ENCODE measurements at places on chromosomes 5 and 9. TPM values are rescaled to one million over a fixed set of nuclear protein-coding genes. Genes with fewer than 3 reads are reported as not detected.

GRCh38 chr5:947626-948471, 55.2 kb downstream of the TRIP13 start:
- DNase-seq: no peak

PCDHA7 gene
- total RNA-seq: 2.7 TPM

- no peak for DNase-seq
Measured at GRCh38 chr9:15079989-15080388, 169.8 kb upstream of the FREM1 start.

- DNase-seq: no peak
Measured at GRCh38 chr5:17441351-17441750, 56.7 kb upstream of the TAF11L2 start.

GRCh38 chr5:68277431-68277830, 61.9 kb downstream of the PIK3R1 start:
- DNase-seq: no peak

DNA sequence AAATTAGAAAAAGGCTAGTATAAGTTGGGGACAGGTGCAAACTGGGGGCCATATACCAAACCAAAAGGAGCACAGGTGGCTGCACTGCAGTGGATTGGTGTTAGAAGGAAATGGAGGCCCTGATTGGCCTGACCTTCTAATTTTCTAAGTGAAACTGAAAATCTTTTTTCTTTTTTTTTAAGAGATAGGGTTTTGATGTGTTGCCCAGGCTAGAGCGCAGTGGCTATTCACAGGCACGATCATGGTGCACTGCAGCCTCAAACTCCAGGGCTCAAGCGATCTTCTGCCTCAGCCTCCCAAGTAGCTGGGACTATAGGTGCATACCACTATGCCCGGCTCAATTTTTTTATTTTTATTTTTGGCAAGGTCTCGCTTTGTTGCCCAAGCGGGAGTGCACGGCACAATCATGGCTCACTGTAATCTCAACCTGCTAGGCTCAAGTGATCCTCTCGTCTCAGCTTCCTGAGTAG, 9.8 kb upstream of the CCDC69 start:
- DNase-seq: no peak

DNA sequence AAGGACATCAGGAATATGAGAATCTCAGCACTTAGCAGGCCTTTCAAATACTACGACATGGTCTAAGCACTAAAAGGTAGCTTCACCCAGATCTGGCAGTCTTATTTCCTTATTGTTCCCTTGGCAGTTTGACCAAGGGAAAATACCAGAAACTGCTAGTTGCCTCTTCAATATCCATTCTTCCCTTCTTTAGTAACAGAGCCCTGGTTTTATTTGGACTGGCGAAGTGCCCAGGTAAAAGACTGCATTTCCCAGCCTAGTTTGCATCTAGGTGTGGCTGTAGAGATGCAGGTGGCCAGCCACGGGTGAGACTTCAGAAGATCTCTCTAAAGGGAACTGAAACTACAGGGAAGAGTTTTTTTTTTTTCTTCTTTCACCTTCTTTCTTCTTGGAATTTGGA, 21.6 kb downstream of the DMRT2 start:
- DNase-seq: no peak

GRCh38 chr9:70601000-70601951, 186.8 kb upstream of the KLF9 start:
- DNase-seq: no peak

PCDHGA6 gene
- total RNA-seq: 2.6 TPM

ECM2 gene
- total RNA-seq: not detected

GRCh38 chr9:31536471-31536870, 848.0 kb upstream of the ACO1 start:
- DNase-seq: no peak

PCDHB7 gene
- 0.23 TPM for total RNA-seq

DNA sequence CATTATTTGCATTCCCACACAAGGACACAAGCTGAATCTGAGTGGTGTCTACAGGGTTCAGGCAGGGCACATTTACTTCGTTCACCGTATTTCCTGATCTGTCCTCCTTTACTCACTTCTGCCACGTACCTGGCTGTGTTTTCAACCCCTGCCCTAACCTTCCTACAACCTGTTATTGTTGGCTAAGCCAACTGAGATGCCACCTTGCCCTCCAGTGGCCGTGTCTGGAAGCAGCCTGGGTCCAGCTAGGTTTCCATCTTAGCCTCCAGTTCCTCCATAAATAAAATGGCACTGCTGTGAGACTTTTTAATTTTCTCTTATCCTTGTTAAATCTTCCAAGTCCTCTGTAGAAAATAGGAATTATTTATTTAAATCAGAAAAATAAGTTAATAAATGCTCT, 64.8 kb downstream of the ATP10B start:
- peak; percentile 59 for DNase-seq

LHX6 gene
- total RNA-seq: 1.5 TPM

CNTFR gene
- total RNA-seq: 18.0 TPM

DNA sequence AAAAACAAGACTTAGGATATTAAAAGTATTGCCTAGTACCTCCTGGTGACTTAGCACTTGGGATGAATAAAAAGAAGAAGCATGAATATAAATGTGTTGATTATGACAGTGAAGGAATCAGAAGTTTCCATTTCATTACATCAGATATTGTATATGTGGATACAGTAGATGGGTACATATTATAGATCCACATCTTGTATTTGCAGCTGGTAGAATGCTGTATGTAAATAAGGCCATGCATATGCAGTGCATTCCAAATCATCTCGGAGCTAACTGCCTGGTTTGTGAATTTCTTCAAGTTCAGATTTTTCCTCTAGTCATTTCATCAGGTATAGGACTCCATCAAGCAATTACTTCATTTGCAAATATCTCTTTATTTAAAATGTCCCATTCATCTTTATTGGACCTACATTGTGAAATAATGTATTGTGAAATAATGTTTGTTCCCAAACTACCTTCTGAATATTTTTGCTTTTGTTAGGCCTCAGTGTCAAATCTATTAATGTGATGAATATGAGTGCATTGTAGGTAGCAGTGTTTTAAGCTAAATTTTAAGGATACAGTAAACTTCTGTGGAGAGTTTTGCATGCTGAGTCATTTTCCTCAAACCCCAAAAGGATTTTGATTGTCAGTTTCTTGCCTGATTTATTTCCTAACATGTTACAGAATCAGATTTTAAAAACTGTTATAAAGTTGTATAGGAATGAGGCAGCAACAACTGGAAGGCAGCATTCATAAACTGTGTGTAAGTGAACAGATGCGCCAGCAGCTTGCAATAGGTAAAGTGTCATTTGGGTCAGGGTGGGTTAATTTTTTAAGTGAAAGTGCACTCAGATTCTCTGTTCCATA, 370.8 kb upstream of the RIOK2 start:
- DNase-seq: no peak

GRCh38 chr5:55750063-55750462, 12.2 kb downstream of the DDX4 start:
- no peak for DNase-seq

DNA sequence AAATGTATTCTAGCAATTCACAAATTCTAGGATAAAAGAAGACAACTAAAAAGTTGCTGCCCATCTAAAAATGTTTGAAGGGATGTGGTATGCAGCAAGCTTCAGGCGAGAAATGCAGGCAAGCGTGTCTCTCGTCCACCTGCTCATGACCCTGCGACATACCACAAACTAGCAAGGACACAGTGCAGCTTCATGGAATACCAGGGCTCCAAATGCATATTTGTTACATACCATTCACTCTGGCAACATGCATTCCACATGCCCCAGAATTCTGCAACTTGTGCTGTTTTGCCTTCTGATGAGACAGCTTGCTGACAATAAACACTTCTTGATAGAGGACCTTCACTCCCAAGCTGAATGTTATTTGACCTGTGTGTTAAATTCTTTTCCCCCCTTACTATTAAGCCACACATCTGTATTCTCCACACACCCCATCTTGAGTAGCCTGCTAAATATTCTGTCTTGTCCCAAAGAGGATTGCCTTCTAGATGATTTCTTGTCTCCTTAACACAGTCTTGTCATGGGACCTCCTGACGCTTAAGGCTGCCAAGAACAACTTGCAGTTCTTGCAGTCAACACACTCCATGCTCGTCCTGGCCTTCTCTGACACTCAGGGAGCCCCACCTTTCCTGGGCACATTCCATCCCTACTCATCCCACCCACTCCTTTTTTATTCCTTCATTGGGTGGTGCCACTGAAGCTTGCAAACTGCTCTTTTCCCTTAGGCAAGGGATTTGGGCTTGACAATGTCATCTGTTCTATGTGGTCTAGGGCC, 340.5 kb downstream of the PIK3R1 start:
- no peak for DNase-seq

DNA sequence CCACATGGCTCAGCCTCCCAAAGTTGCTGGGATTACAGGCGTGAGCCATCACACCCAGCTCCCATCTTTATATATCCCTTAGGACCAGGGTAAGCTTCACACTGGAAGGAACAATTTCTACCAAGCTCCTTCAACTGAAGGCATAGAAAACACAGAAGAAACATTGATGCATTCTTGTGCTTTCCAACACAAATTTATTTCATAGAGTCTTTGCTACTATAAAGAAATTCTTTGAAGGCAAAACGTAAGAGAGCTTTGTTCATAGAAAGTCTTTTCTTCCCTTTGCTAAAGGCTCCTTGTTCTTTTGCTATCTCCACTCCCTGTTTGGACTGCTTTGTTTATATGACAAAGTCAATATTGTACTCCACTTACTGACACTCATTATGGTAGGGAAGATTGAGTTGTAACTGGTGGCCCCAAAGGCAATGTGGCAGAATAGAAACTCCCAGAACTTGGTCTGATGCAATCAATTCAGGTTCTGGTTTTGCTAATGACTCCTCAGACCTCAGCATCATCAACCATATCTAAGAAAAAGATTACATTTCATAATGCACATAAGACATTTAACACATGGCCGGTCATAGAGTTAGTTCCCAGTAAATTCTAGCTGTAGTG, 97.4 kb upstream of the CLINT1 start:
- DNase-seq: no peak

HRCT1 gene
- not detected for total RNA-seq

- no peak for DNase-seq
Measured at GRCh38 chr5:22901885-22902284, 48.7 kb upstream of the CDH12 start.

RALGPS1 gene
- 27.4 TPM for total RNA-seq

SLC1A1 gene
- total RNA-seq: 7.1 TPM

SLC6A7 gene
- not detected for total RNA-seq

GRCh38 chr5:93929131-93929530, 187.7 kb upstream of the POU5F2 start:
- no peak for DNase-seq

F12 gene
- 12.8 TPM for total RNA-seq

DNA sequence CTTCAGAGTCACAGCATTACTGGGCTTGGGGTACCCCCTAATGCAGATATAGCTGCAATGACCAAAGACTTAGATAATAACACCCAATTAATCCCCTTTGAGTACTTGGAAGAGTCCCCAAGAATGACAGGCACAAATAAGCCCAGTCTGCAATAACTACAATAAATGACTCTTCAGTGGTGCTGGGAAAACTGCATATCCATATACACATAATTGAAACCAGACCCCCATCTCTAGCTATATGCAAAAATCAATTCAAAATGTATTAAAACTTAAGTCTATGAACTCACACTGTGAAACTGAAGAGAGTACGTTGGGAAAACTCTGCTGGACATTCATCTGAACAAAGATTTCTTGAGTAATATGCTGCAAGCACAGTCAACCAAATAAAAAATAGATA, 422.5 kb downstream of the CDH18 start:
- no peak for DNase-seq

OR2S2 gene
- not detected for total RNA-seq

DNA sequence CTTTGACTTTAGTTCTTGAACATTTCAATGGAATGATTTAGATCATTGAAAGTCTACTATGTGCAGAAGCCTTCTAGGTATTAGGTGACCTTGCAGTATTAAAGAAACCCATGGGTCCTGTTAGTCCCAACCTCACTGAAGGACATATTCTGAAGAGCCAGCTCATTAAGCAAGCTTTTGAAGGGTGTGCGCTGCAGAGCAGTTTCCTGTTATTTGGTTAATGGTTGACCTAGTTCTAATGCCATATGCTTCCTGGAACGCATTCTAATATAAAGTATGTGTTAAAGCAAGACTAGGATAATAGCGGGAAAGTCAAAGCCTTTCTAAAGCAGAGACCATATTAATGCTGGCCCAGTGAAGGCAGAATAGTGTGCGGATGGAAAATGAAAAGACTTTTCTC, 20.1 kb downstream of the ZNF462 start:
- no peak for DNase-seq

- no peak for DNase-seq
Measured at GRCh38 chr5:91311168-91311696, 71.9 kb downstream of the ARRDC3 start.

DNA sequence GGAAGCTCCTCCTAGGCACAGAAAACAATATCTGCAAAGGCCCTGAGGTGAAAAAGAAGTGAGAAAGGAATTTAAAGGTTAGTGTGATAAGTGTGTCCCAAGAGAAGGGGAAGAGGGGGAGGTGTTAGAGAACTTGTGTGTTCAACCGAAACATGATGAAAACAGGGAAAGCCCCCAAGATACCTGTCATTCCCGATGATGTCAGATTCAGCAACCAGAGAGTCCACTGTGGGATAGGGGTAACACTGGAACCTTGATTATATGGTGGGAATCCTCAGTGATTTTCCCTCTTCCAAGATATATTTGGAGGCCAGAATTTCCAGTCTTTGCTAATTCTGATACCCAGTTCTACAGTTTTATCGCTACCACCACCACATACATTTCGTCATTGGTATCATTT, 15.5 kb upstream of the BNC2 start:
- no peak for DNase-seq

IL31RA gene
- total RNA-seq: not detected

DNA sequence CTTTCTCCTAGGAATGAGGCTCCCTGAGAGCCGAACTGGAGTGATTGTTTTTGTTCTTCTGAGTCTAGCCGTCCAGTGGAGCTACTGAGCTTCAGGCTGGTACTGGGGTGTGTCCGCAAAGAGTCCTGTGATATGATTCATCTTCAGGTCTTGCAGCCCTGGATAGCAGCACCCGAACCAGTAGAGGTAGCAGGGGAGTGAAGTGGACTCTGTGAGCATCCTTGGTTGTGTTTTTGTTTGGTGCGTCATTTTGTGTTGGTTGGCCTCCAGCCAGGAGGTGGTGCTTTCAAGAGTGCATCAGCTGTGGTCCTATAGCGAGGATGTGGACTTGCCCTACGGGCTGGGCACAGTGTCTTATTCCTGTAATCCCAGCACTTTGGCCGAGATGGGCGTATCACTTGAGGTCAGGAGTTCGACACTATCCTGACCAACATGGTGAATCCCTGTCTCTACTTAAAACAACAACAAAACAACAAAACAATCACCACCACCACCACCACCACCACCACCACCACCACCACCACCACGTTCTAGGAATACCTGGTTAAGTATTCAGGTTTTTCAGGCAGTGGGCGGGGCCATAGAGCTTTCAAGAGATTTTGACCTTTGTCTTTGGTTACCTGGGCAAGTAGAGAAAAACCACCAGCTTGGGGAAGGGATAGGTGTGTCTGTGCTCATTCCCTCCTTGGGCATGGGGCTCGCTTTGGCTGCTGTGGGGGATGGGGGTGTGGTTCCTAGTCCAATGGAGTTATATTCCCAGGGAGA, 154.0 kb downstream of the WDR70 start:
- DNase-seq: no peak
